ENCODE measurements at places on chromosomes 16 and 17. TPM values are rescaled to one million over a fixed set of nuclear protein-coding genes. Genes with fewer than 3 reads are reported as not detected.
A peak's percentile ranks its signal among the peaks of the same experiment; 100 is the strongest.

The OSBPL7 gene
- 3.6 TPM for total RNA-seq

The COL1A1 gene
- 180 TPM for total RNA-seq

DNA sequence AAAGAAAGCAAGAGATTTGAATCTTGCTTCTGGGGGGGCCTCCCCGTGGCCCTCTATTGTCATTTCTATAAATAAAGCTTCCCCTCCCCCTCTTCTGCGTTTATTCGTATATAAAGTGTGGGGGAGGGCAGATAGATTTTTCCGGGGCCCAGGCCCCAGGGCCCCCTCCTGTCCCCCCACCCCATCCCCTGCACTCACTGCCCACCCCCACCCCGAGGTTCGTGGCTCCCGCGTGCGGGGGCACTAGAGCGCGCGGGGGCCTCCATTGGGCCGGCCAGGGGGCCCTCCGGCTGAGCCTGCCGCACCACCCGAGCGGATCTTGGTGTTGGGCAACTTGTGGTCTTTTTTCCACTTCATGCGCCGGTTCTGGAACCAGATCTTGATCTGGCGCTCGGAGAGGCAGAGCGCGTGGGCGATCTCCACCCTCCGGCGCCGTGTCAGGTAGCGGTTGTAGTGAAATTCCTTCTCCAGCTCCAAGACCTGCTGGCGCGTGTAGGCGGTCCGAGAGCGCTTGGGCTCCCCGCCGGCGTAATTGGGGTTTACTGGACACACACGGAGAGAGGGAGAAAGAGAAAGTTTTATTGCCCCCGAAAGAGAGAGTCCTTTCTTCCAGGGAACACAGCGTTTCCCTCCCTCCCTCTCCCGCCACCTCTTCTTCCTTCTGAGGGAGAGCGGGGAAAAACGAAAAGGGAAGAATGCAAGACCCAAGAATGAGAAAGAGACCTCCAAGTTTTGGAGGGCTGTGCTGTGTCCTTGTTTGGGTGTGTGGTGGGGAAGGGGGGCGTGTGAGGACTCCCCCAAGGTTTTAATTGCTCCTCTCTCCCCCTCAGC is 1.5 kb downstream of the HOXB4 start:
- DNase-seq = no peak

DNA sequence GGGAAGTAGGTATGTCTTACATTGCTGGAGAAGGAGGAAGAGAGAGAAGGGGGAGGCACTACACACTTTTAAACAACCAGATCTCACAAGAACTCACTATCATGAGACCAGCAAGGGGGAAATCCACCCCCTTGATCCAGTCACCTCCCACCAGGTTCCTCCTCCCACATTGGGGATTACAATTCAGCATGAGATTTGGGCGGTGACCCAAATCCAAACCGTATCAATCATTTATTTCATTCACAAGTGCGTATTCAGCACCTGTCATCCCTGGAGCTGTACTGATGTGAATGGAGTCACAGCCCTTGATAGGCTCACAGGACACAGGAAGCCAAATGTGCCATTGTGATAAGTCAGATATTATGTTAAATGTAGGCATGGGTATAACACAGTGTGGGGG is 228.3 kb upstream of the HSBP1 start:
- no peak for DNase-seq

DNA sequence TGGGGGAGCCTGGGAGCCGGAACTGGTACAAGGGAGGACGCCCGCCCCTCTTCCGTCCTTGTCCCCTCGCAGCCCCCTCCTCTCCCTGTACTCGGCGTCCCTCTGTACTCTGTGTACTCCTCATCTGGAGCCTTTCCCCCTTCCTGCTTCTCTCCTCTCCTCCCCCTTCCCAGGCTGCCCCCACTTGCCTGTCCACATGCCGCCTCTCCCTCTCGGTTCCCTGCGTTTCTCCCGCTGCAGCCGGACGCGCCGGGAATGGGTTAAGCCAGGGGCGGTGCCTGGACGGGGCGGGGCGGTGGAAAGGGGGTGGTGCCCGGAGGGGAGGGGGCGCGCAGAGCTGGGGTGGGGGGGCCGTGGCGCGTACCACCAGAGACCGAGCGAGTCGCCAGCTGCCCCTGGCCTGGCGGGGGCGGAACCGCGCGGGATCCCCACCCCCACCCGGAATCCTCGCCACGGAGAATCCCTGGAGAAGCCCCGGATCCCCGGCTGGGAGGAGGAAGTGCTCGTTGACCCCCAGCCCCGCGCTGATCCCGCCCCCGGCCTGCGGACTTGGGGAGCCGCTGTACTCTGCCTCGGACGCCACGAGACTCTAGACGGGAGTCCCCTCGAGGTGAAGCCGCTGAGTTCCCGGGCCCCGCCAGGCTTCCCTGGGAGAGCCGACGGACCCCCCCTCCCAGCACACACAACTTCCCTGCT is 22.6 kb downstream of the GJD3 start:
- DNase-seq = peak; percentile 88
